Fibroblast of skin of right quadriceps (primary cell): ENCODE measurements at places on chromosomes 16 and 17.
A peak's percentile ranks its signal among the peaks of the same experiment; 100 is the strongest.

DNA sequence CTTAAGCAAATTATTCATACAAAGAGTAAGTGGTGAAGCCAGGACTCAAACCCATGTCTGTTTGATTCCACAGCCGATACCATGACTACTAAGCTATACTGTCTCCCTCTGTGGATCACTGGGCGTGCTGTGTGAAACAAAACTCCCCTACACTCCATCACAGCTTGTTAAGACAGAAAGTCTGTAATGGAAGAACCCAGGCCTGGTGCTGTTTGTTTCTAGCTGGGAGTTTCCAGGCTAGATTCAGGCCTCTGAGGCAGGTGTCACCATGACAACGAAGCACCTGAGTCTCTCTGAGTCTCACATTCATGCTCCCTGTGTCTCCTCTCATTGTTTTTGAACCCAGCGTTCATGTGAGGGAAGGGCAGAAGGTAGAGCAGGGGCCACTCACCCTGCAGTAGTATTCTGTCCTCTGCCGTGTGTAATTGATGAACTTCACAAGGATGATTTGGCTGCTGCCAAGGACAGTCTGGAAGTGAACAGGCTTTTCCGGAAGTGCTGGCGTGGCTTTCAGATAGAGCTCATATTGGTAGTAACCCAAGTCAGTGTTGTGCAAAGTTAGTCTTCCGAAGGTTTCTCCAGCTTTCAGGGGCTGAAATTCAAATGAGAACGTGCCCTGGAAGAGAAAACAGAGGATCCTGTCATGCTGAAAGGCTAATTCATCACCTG is 8.6 kb upstream of the VAC14 start:
- DNase-seq = no peak

- peak; percentile 92 for DNase-seq
Observed at GRCh38 chr17:30824356-30825145, at the start of gene CRLF3. Gene CRLF3, minus strand, starts transcription at chr17:30824692. Its CDS starts 41 bp downstream, at chr17:30824651.

- no peak for DNase-seq
Observed at GRCh38 chr17:28948873-28949184, 2.5 kb downstream of the PHF12 start.

GRCh38 chr17:48587276-48588073 is 2.6 kb downstream of the HOXB3 start:
- DNase-seq = no peak

DNA sequence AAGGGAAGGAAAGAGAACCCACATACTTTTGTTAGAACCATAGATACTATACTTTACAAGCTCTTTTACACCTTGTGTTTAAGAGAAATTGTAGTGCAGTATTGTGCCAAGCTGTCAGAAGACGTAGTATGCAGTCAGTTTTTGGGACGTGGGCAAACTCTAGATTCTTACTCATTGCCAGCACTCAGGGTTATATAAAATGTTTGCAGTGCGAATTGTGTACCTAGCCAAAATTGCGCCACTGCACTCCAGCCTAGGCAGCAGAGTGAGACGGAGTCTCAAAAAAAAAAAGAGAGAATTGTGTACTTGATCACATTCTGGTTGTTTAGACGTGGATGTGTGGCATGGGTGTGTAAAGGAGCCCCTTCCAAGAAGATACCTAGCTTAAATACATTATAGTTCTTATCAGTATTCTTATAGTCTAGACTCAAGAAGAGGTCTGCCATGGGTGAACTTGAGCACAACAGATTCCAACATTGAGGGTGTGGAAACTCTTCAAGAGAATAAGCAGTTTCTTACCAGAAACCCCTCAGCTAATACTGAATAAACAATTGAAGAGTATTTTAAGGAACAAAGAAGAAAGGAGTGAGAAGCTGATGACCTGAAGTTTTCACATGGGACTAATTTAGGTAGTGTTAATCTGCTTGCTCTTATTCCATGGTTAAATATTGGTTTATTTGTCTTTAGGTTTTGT is 27.4 kb upstream of the MRC2 start:
- no peak for DNase-seq

- DNase-seq = no peak
Observed at GRCh38 chr16:50666658-50667496, 14.2 kb downstream of the SNX20 start.
